Activated T-cell treated with anti-CD3 and anti-CD28 coated beads, Interleukin-2, amount 50 U/mL, for 48 hours (primary cell): ENCODE measurements at places on chromosomes 13 and 19.

DNA sequence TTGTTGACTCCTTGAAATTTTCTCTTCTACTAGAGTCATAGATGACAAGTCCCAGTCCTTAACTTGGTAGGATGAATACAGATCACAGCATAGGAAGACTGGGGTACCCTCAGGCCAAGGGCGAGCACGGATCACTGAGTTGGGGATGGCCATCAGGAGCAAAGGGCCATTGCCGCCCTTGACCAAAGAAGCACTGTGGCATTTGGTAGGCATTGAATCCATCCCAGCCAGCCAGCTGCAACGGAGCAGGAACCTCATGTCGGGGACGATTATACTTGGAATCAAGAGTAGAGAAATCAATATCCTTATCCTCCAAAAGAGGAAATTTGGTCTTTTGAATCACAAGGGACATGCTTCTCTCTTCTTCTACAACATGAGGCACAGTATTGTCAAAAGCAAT, 50.1 kb upstream of the ZNF573 start:
- DNase-seq: no peak

DNA sequence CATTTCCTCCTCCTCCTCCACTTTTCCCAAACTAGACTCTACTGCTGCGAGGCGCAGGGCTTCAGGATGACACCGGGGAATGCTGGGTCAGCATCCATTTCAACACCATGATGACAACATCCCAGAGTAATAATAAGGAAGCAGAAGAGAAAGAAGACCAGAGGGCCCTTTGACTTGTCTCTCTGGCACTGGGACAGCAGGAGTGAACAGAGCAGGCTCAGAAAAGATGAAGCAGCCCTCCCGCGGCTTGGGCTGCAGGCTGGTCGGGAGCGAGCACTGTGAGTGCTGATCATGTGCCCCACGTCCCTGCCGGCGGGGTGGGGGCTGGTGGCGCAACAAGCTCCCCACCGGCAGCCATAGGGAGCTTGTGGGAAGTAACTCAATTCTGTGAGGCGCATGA, 30.5 kb downstream of the RANBP3 start:
- DNase-seq: no peak

- no peak for DNase-seq
These were observed 711.8 kb downstream of the UQCRFS1 start for GRCh38 chr19:28500982-28501630.

GRCh38 chr19:39401549-39402345, 4.9 kb upstream of the ZFP36 start:
- DNase-seq: peak; percentile 86

DNA sequence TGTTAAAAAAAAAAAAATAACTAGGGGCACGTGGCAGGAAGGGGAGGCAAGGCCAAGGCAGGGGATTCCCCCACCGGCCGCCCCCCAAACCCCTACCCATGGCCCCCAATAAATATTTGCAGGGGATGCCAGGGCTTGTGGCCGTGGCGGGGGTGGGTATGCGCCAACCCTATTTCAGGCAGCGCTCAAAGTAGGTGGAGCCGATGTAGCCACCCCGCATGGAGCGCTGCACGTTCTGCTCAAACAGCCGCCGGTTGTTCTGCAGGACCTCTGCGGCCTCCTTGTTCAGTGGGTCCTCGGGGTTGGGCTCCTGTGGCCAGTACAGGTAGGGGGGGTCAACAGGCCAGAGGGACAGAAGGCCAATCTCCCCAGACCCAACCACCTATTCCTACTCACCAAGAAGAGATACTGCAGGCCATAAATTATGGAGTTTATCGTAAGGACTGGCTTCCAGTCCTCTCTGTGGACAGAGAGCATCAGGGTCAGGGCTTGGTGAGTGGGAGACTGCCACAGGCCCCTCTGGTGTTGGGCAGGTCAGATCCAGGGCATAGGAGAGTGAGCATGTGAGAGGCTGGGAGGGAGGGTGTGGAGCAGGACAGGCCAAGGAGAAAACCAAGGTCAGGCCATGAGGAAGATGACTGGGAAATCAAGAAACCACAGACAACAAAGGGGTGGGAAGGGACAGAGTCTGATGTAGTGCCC, 1.2 kb upstream of the CHMP2A start:
- DNase-seq: peak; percentile 21

DNA sequence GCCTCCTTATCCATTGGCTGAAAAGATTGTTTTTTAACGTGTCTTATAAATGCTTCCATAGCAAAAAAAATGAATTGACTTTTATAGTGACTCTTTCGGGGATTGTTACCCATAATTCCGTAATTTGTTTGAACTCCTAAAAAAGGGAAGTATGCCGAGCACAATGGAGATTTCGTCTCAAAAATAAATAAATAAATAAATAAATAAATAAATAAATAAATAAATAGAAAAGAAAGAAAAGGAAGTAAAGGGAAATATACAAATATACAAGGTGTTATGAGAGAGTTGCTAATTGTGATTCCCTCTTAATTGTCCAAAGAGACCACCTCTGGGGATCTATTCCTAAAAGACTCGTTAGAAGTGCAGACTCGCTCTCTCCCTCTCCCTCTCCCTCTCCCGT, 16.9 kb downstream of the OR2Z1 start:
- no peak for DNase-seq

GRCh38 chr19:51147663-51148062, 5.6 kb downstream of the SIGLEC7 start:
- DNase-seq: peak; percentile 0

DNA sequence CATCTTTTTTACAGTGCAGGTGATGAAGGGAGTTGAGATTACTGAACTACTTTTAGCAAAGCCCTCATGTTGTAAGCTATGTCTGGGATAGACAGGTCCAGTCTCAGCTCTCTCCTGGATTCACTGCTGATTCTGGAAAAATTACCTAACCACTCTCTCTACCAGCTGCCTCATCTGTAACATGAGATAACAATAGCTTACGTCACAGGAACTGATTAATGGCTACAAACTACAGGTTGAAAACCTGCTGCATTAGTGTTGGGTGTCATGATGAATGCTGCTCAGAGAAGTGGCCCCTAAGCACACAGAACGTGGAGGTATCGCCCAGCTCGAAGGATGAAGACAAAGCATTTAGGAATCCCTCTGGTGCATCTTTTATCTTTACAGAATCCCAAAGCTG, 277.8 kb downstream of the ABCC4 start:
- no peak for DNase-seq

- DNase-seq: no peak
These were observed 3.0 kb upstream of the KCTD12 start for GRCh38 chr13:76889254-76889653.

GRCh38 chr19:30068528-30069395, 126.7 kb downstream of the URI1 start:
- DNase-seq: no peak

- no peak for DNase-seq
These were observed 23.4 kb downstream of the FBN3 start for GRCh38 chr19:8126008-8126407.

DNA sequence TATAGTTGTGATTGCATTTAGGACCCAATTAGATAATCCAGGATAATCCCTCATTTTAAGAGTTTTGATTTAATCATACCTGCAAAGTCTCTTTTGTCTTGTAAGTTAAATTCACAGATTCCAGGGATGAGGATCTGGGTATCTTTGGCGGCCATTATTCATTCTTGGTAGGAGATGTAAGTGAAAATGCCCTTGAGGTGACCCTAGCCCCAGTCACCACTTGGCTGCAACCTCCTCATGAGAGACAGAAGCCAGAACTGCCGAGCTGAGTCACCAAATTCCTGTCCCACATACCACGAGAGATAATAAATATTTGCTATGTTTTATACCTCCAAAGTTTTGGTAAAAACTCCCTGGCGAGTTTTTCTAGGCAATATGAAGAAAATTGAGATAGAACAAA, 389.4 kb downstream of the RFC3 start:
- DNase-seq: no peak
